Brain microvascular endothelial cell (primary cell): ENCODE measurements at places on chromosomes 2 and 18.

DNA sequence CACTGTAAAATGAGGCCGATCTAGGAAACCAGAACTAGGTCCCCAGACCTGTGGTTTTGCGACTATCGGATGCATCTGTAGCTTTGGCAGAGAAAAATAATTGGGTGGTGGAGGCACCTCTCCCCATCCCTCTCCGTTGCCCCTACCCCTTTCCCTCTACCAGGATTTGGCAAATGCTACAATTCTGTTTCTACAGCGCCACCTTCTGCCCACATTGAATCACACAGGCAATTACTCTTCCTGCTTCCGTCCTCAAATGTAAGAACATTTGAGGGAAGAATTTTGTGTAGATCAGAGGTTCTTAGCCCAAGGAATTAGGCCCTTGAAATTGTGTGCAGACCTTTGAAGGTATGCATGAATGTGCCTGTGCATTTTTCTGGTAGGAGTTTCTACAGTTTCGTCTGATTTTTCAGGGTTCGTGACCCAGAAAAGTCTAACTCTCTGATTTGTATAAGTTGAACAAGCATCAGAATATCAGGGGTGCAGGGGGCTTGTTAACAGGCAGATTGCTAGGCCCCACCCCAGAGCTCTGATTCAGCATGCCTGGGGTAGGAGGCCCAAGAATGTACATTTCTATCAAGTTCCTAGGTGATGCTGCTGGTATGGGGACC lies 11.2 kb downstream of the ATP6V1B1 start:
- peak; percentile 64 for DNase-seq

DNA sequence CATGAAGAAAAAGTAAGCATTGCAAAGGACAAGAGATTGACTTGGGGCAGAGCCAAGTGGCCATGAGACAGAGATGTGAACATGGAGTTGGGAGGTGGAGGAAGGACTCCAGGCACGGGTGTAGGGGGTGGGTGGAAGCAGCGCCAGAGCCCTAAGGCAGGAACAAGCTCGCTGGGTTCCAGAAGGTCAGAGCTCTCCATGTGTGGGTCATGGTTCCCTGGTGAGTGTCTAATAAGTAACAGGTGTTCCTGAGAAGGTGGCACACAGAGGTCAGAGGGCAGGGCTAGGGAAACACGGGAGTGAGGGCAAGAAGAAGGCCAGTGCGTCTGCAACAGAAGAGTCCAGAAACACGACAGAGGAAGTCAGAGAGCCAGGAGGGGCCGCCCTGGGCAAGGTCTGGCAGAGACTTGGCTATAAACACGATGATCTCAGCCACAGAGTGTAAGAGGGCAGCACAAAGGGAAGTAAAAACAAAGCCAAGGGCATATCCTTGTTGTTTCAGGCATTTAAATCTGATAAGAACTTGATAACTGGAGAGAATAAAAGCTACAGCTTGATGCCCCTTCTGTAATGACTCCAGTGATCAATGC lies 260.8 kb downstream of the TGIF1 start:
- no peak for DNase-seq

DNA sequence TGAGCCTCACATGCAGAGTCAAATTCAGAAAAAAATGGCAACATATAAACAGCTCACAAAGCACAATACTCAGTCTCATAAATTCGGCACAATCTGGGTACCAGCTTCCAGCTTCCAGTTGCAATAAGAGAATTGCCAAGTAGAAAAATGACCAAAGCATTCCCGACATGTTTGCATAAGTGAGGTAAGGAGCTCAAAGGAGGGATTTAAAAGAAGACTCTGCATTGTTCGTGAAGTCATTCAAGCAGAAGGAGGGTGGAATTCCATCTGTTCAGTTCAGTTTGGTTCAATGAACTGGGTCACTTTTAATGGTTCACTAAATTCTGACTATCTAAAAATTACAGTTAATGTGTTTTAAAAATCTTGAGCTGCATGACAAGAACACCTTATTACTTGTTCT lies 106.7 kb upstream of the KLHL14 start:
- no peak for DNase-seq

DNA sequence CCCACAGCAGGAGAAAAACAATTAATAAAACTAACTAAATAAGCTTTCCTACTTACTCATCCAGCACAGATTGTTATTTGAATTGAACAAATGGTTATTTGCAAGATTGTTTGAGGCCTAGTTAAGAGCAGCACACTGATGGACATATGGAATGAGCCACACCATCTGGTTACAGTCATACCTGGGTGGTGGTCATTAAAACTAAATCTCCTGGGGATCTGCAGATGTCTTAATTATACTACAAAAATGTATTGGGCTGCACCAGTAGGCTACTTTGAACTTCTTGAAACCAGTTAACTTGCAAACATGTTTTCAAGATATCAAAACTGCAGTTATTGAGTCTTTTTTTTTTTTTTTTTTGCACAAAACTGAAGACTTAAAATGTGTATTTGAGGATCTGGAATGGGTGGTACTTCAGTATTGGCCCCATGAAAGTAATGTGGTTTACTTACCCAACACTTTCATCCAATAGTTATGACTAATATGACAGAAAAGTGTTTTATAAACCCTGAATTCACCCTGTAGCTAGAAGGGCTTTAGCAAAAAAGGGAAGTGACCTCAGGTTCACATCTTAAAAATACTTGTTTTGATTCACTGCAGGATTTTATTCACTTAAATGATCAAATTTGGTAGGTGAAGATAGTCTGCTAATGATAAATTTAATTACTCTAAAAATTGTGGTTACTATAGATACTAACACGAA lies 10.8 kb downstream of the AGFG1 start:
- DNase-seq = no peak

GRCh38 chr2:64751286-64752260 lies 97.9 kb upstream of the SERTAD2 start:
- peak; percentile 27 for DNase-seq

DNA sequence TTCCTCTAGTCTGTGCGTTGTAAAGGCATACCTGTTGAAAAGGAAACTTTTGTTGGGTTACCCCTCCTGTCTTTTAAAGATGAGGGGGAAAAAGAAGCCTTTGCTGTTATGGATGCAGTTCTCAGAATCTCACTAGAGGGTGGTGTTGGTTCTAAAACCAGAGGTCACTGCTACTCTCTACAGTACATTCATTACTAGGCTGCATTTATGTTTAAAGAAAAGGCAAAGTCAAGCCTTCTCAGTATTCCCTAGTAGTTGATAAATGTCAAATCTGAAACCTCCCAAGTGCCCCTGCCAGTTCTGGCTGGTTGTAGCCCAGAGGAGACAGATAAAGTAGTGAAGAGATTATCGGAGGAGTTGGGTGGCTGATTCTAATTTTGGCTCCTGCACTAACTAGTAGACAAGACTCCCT lies 1.4 kb upstream of the PLCL1 start:
- DNase-seq = peak; percentile 56

- no peak for DNase-seq
Measured at GRCh38 chr2:169193618-169194017, 124.3 kb downstream of the DHRS9 start.

DNA sequence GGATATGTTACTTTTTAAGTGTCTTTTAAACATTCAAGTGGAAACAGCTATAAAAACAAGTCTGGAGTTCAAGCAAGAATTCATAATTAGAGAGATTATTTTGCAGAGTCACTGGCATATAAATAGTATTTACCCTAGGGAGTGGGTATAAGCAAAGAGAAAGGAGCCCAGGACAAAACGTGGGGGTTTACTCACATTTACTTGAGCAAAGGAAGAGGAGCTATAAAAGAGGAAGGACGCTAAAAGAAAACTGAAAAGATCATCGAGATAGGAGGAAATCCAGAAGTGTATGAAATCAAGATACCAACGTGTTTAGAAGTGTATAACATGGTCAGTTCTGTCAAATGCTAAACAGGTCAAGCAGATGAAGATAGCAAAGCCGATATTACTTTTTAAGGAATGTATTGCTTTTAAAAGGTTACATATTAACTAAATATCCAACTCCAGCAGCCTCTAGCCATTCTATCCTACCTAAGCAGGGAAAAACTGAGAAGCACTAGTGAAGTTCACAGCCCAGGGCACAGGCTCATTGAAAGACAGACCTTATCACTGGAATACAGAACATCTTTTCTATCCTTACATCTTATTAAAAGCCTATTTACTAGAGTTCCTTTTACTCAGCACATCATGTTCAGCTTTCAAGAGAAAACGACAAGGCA lies 8.6 kb downstream of the KANSL1L start:
- no peak for DNase-seq

- no peak for DNase-seq
Measured at GRCh38 chr2:199810422-199811171, 40.4 kb downstream of the FTCDNL1 start.

GRCh38 chr2:121965661-121966060 lies 210.2 kb downstream of the TSN start:
- DNase-seq = no peak

DNA sequence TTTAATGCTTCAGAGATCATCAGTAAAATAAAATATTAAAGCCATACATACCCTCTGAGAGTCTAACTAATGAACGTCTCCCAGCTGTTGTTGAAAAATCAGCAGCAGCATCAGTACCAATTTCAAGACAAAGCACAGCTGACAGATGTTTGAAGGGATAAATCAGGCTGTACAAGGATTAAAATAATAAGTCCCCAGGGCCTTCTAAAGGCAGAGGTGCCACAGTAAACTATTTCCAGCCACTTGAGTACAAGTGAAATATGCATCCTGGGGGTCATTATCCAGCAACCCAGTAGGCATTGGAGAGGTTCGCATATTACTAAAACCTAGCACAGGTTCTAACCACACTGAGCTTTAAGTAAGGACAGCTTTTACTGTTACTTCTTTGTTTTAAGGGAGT lies 76.9 kb downstream of the NXPH2 start:
- DNase-seq = no peak

GRCh38 chr2:95346738-95347671 lies 49.9 kb downstream of the KCNIP3 start:
- no peak for DNase-seq

- DNase-seq = no peak
Measured at GRCh38 chr2:102434655-102435381, 11.9 kb downstream of the IL18RAP start.

- DNase-seq = no peak
Measured at GRCh38 chr18:46414863-46415262, 242.2 kb downstream of the LOXHD1 start.

DNA sequence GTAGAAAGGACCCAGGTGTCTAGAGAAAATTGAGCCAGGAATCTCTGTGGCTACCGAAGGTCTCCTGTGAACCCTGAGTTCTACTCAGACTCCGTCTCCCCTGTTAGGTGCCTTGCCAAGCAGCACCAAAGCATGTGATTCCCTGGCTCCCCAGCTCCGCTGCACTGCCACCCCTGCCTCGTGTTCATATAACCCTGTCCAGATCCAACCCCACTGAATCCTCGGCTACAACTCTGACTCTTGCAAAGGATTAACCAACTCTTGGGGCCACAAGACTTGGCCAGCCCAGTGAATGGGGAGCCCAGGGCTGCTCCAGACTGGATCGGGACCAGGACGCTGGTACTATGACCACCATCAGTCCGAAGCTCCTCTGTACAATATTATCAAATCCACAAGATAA lies 37.3 kb upstream of the ACAA2 start:
- no peak for DNase-seq
